ENCODE measurements at places on chromosomes 3 and 15.

DNA sequence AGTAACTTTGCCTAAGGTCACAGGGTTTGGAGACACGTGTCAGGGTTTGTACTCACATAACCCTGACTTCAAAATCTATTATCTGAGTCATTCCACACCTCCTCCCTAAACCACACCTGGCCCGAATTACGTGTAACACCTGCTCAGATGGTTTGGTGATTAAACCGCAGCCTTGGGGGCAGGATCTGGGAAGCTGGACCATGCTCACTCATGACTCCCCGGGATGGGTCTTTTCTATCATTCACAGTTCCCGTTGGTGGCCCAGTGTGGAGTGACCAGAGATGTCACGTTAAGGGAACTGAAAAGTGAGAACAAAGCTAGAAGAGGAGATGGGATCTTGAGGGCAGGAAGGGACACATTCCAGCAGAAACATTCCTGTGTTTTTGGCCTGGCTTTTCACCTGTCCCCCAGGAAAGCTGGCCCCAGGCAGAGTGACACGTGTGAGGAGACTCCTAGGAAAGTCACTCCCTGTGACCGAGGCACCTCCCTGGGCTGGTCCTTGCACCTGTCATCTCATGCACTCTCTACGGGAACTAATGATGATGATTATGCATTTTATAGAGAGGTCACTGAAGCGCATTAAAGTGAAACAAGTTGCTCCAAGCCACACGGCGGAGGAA, 75.4 kb upstream of the POMGNT2 start:
- no peak for DNase-seq

GRCh38 chr3:96958856-96959255, 144.5 kb downstream of the EPHA6 start:
- DNase-seq: no peak

GRCh38 chr15:67193223-67193990, 61.1 kb downstream of the AAGAB start:
- no peak for DNase-seq

GRCh38 chr15:80773792-80774352, 5.3 kb upstream of the CEMIP start:
- DNase-seq: no peak

GRCh38 chr3:69738315-69738714, 949 bp upstream of the MITF start:
- DNase-seq: no peak

- no peak for DNase-seq
Observed at GRCh38 chr3:158471639-158472294, 99.2 kb upstream of the MLF1 start.

DNA sequence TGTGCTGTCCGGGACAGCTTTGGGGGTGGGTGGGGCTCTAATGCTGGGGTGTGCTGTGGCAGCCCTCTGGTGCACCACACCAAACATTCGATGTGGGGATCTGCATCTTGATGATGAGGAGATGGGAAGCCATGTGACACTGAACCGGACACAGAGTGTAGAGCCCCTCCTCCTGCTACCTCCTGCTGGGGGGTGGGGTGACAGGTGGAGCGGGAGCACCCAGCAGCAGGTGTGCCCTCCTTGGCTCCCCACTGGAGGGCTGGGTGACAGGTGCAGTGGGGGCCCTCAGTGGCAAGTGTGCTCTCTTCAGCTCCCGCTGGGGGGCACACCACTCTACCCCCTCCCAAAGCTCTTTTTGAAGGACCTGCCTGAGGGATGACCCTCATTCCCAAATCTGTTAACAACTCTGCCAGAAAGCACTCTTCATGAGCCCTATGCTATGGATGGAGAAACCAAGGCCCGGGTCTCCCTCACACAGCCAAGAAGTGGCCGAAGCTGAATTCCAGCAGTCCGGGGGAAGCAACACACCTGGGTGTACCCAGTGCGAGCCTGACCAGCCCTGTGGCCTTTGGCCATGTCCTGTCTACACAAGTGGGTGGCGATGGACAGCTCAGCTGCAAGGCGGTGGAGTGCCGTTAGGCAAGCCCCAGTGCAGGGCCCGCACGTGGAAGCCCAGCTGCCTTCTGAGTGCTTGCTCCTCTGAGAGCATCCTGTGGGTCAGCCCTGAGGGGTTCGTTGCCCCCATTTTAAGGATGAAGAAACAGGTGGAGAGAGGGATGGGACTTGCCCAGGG, 609 bp upstream of the UROC1 start:
- DNase-seq: no peak

- DNase-seq: no peak
Observed at GRCh38 chr3:128468285-128468790, 1.6 kb upstream of the DNAJB8 start.

DNA sequence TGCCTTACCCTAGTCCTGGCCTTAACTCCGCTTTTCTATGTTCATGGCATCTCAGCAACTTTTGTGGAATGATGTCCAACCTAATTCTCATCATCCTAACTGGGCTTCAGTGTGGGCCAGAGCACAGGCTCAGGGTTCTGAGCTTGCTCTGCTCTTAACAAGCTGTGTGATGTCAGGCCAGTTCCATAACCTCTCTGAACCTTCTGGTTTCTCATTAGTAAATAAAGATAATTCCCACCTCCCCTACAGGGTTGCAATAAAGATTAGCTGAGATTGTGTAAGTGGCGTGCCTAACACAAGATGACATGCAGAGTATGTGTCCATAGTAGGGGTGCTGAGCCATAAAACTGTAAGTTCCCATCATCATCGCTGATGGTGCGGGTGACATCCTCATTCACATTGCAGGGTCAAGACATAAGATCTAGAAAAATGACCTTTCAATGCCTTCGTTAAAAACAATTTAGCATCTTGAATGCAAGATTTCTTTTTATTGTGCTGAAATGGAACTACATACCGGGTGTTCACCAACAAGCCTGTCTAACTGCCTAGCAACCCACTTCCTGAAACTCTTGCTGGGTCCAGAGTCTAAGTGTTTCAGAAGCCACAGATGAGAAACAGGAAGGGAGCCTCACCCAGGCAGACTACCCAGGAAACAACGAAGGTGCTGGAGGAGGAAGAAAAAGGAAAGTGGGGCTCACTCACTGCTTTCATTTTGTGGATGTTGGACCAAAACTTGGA, 36.2 kb downstream of the CDCP1 start:
- DNase-seq: no peak

GRCh38 chr3:67017211-67017610, 19.1 kb downstream of the KBTBD8 start:
- DNase-seq: no peak

- no peak for DNase-seq
Observed at GRCh38 chr15:70504299-70504951, 258.9 kb downstream of the UACA start.

- DNase-seq: no peak
Observed at GRCh38 chr15:48046813-48047438, 73.9 kb upstream of the SLC24A5 start.
